ENCODE measurements at places on chromosomes 5 and 9. TPM values are rescaled to one million over a fixed set of nuclear protein-coding genes. Genes with fewer than 3 reads are reported as not detected.

DNA sequence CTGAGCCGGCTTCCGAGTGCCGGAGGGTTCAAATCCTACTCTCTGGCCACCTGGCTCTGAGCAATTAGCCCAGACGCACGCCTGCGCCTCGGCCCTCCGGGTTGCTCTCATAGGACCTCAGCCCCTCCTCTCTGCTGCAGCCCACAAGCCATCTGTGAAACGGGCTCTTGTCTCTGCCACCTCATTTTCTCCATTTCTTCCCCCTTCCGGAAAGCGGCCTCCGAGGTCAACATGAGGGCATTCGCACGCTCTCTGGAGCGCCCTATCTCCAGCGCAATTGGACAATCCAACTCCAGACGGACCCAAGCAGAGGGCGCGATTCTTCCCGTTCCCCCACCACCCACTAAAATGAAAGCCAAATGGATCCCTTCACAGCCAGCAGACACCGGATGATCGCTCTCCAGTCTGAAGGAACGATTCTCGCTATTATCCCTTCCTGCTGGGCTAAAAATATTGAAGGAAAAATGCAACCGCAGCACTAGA, 41.5 kb downstream of the VAV2 start:
- no peak for DNase-seq
- no peak overlapping the region for H3K4me3 ChIP-seq

DNA sequence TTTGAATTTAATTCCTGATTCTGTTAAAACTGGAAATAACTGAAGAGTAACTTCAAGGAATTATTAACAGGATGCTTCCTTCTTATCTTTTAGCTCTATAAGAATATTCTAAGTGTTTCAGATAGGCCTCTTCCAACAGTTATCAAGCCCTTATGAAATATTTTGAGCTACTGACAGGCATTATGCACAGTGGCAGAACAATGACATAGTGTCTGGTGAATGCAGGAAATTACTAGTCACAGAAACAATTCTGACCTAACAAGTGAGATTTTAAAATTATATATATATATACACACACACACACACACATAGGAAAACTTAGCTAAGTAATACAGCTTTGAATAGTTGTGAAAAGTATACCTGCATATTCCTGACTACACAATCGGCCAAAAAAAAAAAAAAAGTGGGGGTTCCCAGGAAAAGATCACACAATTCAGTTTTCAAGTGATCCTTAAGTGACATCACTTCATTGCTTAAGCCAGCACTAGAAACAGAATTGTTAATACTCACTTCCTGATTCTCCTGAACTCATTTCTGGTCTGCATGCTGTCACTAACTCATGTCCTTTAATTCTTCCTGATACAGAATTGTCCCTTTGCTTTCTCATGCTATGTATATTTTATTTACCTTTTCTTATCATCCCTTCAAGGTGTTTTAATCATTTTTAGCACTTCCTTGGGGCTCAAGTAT, 77.3 kb downstream of the SLC25A46 start:
- H3K27ac ChIP-seq = no peak overlapping the region
- no peaks in the 10 kb centered on the region for H3K36me3 ChIP-seq
- H3K4me1 ChIP-seq = no peaks in the 10 kb centered on the region
- DNase-seq = no peak
- H3K27me3 ChIP-seq = no peaks in the 10 kb centered on the region

DNA sequence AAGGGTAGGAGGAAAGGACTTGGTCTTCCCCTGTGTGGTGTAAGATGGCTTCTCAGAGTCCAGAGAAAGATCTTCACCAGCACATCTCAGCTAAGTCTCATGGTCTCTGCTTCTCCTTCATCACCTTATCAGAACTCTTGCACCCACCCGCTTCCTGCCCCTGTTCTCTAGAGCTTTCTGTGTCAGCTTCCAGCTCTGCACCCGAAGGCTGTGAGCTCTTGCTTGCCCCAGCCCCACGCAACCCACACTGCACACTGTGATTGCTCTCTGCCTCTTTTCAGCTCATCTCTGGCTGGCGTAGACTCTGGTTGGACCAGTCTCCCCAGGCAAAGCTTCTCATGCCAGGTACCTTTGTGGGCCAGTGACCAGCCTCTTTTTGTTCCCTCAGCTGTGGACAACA, 93.2 kb upstream of the RAPGEF1 start:
- H3K27me3 ChIP-seq = peaks cover 23% of the 10 kb centered on the region
- peaks cover 2% of the 10 kb centered on the region for H3K4me1 ChIP-seq
- H3K4me3 ChIP-seq = no peak overlapping the region
- no peak for DNase-seq
- no peak overlapping the region for H3K27ac ChIP-seq

DNA sequence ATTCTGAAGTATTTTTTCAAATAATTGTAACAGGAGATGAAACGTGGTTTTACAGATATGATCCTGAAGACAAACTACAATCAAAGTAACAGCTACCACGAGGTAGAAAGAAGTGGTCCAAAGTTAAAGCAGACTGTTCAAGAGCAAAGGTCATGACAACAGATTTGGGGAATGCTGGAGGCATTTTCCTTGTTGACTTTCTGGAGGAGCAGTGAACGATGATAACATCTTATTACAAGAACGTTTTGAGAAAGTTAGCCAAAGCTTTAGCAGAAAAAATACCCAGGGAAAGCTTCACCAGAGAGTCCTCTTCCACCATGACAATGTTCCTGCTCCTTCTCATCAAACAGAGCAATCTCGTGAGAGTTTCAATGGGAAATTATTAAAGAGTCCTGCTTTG, 145.4 kb upstream of the NREP start:
- no peaks in the 10 kb centered on the region for H3K4me1 ChIP-seq
- H3K36me3 ChIP-seq = no peaks in the 10 kb centered on the region
- no peak for DNase-seq
- H3K4me3 ChIP-seq = no peak overlapping the region

DNA sequence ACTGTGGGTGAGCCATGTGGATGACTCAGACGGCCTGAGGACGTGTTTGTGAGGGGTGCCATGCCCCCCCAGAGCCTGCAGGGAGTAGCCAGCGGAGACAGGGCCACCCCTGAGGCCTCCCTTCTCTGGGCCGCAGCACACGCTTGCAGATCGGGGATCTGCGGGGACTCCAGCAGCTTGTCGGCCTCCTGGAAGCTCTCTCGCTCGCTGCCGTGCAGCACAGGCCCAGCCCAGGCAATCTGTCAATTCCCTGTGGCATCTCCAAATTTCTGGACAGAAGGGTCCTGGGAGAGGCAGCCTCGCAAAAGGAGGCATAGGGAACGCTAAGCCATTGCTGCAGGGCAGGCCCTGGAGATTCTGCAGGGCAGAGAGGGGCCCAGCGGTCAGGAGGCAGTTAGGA, 21.2 kb downstream of the FLT4 start:
- no peaks in the 10 kb centered on the region for H3K4me1 ChIP-seq
- H3K4me3 ChIP-seq = no peak overlapping the region
- H3K27ac ChIP-seq = no peak overlapping the region
- DNase-seq = no peak
- H3K36me3 ChIP-seq = no peaks in the 10 kb centered on the region
- H3K27me3 ChIP-seq = no peaks in the 10 kb centered on the region

DNA sequence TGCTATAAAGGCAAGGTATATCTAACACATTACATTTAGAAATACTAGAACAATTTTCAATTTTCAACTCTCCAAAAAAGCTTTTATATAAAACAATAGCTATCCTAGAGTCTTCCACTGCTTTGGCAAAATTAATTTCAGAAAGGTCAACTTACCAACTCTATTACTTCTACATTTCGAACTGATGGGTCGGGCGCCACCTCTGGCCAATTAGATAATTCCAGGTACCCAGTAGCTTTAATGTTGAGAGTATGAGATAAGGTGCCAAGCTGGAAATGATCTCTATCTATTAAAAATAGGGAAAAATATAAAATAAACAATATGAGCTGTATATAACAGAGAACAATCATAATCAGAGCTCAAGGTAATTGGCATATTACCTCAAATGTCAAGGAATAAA, 166.6 kb downstream of the AP3B1 start:
- DNase-seq = no peak
- no peaks in the 10 kb centered on the region for H3K4me1 ChIP-seq
- no peak overlapping the region for H3K27ac ChIP-seq
- H3K36me3 ChIP-seq = peaks cover 3% of the 10 kb centered on the region
- H3K27me3 ChIP-seq = no peaks in the 10 kb centered on the region
- H3K4me3 ChIP-seq = no peak overlapping the region

DNA sequence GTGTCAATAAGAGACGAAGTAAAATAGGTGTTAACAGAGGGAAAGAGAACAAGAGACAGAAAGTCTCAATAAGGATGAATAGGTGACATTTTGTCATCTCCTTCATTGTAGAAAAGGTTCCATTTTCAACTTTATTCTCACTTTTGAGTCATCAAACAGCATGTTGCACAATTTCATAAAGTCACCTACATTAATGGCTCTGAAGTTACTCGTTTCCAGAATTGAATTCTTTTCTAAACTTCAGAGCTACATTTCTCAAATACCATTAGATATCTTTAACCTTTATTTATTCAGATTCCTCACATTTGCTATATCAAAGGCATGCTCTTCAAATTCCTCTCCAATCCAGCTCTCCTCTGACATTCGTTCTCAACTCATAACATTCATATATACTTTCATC, 13.1 kb downstream of the ADAMTS6 start:
- H3K27me3 ChIP-seq = no peaks in the 10 kb centered on the region
- H3K4me1 ChIP-seq = no peaks in the 10 kb centered on the region
- no peaks in the 10 kb centered on the region for H3K36me3 ChIP-seq
- H3K27ac ChIP-seq = no peak overlapping the region
- H3K4me3 ChIP-seq = no peak overlapping the region
- DNase-seq = no peak

Gene BBLN
- polyA plus RNA-seq = 39.7 TPM
